ENCODE measurements at places on chromosomes 3 and 15. TPM values are rescaled to one million over a fixed set of nuclear protein-coding genes. Genes with fewer than 3 reads are reported as not detected.

TAGLN3 gene
- total RNA-seq, result not detected

DNA sequence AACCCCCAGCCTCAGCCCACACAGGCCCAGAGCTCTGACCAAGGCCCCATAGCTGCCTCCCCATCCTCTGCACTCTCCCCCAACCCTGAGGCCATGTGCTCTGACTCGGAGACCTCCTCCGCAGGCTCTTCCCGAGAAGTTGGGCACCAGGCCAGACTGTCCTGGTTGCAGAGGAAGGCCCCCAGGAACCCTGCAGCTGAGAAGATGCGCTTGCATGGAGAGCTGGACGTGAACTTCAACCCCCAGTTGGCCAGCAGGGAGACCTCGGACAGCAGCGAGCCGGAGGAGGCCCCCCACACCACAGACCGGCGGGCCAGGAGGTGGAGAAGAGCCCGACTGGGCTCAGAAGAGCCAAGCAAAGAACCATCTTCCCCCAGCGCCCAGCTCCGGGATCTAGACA, 119.5 kb upstream of the EIF1B start:
- no peak for DNase-seq

DNA sequence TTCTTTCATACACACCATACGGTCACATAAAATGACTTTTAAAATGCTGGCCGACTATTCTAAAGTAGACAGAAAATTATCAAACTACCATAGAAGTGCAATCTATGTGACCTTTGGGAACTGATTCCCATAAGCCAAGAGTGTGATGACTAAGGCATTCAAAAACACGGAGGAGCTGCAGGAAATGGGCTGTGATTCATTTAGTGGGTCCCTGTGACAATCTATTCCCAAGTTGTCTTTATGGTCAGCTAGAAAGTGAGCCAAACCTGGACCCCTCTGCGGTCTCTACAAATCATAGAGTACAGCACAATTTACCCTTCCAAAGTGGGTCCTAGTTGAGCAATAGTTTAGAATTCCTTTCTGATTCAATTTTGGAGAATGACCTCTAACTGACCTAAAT, 251.5 kb upstream of the CBLB start:
- no peak for DNase-seq

DUOX1 gene
- total RNA-seq, result 0.31 TPM

DNA sequence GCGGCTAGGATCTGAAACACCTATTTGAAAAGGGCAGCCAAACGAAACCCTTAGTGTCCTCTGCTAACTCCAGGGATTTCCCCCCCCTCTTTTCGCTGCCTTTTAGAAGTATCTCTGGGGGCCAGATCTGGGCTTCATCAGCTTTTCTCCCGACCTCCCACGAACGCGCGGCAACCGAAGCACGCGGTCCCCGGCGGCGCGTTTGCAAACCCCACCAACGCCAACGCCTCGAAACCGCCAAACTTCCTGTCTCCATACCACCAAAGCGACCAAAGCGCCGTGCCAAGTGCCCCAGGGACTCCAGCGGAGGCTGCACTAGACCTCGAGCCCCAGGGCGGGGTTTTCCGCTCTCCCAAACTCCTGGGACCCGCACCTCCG, 155.8 kb upstream of the FRMD4B start:
- no peak for DNase-seq

GRCh38 chr3:128603811-128604775, 46.5 kb downstream of the RPN1 start:
- no peak for DNase-seq

DNA sequence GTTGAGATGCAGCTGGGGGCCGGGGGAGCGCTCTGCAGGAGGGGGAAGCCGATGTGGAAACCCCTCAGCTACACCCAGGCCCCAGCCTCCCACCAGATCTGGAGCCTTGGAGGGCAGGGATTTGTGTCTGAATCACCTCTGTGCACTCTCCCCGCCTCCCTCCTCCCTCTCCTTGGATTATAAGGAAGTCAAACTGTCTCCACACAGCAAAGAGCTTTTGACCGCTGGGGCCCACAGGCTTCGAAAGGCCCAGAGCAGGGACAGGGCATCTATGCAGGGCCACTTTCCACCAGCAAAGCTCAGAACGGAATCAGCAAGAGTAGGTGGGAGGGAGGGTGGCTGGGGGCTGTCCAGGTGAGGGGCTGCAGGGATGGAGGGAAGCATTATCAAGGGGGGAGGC, 68.9 kb downstream of the IQSEC1 start:
- DNase-seq, result no peak

DNA sequence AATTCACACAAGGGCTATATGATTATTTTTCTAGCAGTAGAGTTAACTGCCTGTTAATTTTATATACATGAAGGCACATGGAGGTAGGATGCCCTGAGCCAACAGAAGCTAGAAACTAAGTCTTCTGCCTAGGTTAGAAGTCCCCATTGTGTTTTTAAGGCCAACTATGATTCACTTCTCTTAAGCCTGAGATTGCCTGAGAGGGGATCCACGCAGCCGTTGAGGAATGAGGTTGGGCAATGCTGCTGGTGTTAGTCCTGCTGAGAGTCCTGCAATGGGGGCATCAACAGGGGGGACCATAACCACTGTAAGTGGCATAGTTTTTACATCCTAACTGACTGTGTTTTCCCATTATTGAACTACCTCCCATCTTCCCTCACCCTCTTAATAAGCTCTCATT, 60.1 kb upstream of the PFN2 start:
- no peak for DNase-seq

GRCh38 chr3:42717306-42717705, 14.7 kb upstream of the HHATL start:
- no peak for DNase-seq

DNA sequence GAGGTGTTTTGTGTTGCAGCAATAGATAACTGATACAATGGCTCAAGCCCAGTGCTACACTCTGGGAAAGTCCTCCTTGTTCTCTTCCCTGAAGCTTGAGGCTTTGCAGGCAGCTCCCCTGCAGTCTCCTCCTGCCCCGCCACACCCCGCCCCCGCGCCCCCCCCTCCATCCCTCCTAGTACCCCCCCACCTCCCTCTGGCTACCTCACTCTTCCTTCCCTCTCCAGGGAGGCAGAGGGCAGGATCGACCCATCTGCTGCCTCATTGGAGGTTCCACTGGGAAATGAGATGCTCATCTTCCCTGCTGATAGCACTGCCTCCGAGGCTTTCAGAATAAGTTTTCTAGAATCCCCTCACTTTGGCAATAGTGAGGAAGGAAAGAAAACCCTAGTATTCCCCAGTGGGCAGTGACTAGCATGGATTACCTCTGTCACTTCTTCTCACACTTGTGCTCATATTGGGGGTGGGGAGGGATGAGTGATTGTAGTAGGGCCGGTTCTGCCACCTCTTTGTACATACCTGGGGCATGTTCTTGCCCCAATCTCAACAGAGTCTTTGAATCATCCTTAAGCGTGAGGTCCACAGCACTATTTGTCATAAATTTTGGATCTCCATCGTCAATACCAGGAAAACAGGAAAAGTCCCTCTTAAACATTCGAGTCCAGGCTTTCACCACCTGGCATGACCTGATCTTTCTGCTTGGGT, 16.3 kb upstream of the RAB7A start:
- no peak for DNase-seq

GRCh38 chr15:77305953-77306352, 114.0 kb downstream of the PEAK1 start:
- DNase-seq, result no peak

DNA sequence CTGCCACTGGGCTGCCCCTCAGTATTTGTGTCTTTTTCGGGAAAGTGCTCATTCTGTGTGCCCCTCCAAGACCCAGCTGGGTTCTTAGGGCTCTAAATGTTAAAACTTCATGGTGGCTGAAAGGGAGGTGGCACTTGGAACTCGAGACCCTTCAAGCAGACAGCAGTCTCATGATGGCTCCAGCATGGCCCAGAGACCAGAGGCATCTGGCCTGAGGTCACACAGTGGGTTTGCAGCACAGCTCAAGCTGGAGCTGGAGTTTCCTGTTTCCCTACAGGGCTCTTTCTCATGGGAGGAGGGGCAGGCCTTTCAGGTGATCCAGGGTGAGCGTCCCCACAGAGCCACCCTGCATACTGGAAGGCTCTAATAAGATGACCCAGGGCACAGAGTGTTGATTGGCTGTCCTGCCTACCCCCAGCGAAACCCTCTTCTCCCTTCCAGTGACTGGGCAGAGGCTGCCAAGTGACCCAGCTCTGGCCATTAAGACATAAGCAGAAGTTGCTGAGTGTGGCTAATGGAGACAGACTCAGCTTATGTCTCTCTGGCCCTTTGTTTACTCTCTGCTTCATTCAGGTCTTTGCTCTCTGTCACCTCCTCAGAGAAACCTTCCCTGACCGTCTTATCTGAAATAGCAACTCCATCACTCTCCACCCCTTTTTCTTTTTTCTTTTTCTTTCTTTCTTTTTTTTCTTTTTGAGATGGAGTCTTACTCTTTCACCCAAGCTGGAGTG, 166.6 kb upstream of the SMAD3 start:
- DNase-seq, result no peak
